AG04450 (cell line): ENCODE measurements at places on chromosomes 12 and 14. TPM values are rescaled to one million over a fixed set of nuclear protein-coding genes. Genes with fewer than 3 reads are reported as not detected.

- DNase-seq, result no peak
Measured at GRCh38 chr12:85280165-85280983, at the start of gene ALX1. Gene ALX1, plus strand, starts transcription at chr12:85280220. Its CDS starts 42 bp downstream, at chr12:85280262.

Gene SOCS4
- polyA plus RNA-seq, result 8.1 and 11.1 TPM in 2 replicates

GRCh38 chr12:119068129-119068856 is 87.0 kb downstream of the SRRM4 start:
- DNase-seq, result no peak

Gene ADSS1
- 2.8 and 4.2 TPM in 2 replicates for polyA plus RNA-seq

DNA sequence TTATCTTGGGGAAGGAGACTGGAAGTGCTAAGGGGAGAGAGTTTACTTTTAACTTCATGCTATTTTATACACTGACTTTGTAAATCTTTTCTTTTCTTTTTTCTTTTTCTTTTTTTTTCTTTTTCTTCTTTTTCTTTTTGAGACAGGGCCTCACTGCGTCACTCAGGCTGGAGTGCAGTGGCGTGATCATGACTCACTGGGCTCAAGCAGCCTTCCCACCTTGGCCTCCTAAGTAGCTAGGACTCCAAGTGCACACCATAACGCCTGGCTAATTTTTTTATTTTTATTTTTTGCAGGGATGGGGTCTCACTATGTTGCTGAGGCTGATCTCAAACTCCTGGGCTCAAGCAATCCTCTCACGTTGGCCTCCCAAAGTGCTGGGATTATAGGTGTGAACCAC is 294.6 kb upstream of the PRICKLE1 start:
- no peak for DNase-seq

DNA sequence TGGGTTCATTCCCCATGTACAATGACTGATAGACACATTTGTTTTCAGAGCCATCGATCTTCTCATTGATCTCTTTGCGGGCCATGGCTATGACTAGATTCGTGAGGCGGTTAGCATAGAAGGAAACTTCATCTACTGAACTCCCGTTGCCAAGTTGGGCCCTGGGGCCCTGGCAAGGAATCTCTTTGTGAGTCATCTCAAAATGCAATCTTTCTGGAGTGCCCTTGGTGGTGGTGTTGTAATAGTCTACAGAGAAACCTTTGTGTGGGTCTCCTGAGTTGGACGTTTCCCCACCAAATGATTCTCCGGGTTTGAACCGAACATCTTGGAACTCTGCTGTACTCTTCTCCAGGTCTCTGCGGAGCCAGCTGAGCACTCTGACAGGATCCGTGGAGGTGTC is 20.4 kb downstream of the AKAP3 start:
- DNase-seq, result no peak

GRCh38 chr14:92951912-92952471 is 29.0 kb downstream of the CHGA start:
- peak; percentile 18 for DNase-seq

Gene C12orf54
- polyA plus RNA-seq, result not detected in 2 replicates

GRCh38 chr14:92520102-92521057 is 6.8 kb downstream of the RIN3 start:
- no peak for DNase-seq

- no peak for DNase-seq
Measured at GRCh38 chr14:104434214-104435076, 145.1 kb upstream of the C14orf180 start.

DNA sequence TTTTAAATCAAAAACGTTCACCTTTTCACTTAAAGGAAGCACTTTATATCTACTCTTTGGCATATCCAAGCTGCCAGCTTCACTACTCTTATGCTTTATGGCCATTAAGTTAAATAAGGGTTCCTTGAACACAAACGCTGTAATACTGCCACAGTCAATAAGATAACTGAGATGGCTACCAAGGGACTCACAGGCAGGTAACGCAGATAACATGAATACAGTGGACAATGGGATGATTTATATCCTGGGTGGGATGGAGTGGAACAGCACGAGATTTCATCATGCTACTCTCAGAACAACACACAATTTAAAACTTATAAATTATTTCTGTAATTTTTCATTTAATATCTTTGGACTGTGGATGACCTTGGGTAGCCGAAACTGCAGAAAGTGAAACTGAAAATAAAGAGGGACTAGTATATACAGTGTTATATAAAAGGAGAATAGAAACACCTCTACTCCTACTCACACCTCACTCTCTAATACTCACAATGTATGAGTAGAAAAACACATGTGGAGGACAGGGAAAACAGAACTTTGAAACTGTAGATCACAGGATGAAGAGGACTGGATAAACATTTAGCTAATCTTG is 367.3 kb downstream of the C12orf50 start:
- no peak for DNase-seq

- no peak for DNase-seq
Measured at GRCh38 chr12:11577658-11578260, 71.7 kb upstream of the ETV6 start.

Gene FZD10
- polyA plus RNA-seq, result not detected in 2 replicates

DNA sequence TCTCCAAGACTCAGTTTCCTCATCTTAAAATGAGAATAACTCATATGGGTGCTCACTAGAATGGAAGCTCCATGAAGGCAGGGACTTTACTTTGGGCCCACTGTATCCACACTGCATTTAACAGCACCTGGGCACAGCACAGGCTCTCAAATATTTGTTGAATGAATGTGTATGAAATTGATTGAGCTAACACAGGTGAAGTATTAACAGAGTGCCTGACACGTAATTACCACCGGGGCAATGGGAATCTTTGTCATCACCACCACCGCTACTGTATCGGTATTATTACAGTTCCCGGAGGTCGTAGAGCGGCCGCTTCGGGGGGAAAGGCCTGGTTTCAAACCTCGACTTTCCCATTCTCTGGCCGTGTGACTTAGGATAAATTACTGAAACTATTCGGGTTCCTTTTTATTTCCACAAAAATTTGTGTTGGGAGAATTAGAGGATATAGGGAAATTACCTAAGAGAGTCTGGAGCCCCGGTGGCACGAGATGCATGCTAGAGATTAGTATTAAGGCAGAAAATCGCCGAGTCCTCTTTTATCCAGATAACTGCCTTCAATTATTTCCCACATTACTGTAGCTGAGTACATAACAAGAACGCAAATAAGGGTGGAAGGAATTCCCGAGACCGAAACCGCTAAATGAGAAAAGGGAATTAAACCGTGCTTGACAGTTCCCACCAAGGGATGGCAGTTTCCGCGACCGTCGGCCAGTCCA is 1.0 kb upstream of the RIC8B start:
- DNase-seq, result no peak
